ENCODE measurements at places on chromosomes 1 and 21.

- no peak for DNase-seq
Measured at GRCh38 chr1:175433532-175434282, 241.1 kb upstream of the KIAA0040 start.

- DNase-seq = no peak
Measured at GRCh38 chr1:116415699-116416533, 42.9 kb downstream of the ATP1A1 start.

- no peak for DNase-seq
Measured at GRCh38 chr1:230124186-230125128, 57.4 kb downstream of the GALNT2 start.

DNA sequence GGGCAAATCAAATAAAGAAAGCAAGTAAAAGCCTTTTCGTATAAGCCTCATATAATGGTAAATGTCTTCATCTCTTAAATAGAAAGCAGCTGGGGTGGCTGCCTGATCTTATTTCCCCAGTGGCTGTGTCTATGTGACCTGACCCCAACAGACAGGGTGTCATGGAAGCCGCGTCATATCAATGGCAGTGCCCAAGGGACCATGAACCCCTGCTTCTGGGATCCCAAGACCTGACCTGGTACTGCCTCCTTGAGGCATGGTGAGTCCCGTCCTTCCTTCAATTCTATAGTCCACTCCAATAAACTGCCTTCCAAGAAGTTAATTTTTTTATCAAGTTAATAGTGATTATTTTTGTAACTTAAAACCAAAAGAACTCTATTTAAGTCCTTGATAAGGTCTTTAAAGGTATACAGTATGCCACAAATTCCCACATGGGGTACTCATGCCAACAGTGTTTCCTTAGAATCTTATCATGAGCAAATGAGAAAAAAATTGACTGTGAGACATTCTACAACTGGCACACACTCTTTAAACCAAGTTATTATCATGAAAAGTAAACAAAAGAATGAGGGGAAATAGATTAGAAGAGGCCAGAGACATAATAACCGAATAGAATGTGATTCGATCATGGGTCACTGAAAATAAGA lies 104.6 kb downstream of the ADSS2 start:
- DNase-seq = no peak

- no peak for DNase-seq
Measured at GRCh38 chr1:155990005-155990739, 11.8 kb upstream of the ARHGEF2 start.

DNA sequence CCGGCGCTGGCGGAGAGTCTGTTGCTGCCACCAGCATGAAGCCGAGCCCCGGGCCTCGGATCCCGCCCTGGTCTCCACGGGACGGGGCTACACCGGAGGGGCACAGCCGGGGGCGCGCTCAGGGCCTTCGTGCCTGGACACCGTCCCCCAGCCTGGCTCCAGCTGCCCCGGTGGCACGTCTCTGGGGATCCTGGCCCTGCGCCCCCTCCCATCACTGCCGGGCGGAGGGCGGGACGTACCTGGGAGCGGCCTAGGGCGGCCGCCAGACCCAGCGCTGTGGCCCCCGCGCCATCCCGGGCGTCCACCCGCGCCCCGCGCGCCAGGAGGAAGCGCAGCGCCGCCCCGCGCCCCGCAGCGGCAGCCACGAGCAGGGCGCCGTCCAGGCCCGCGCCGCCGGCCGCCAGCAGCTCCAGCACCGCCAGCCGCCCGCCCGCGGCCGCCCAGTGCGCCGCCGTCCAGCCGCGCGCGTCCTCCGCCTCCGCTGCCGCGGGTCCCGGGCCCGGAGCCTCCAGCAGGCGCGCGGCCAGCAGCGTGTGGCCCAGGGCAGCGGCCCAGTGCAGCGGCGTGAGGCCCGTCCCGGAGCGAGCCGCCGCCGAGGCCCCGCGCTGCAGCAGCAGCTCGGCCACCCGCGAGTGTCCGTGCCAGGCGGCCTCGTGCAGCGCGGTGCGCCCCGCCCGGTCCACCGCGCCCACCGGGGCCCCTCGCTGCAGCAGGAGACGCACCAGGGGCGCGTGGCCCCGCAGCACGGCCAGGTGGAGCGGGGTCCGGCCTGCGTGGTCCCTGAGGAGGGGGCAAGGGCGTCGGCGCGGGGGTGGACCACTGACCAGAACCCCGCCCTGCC lies 1.0 kb downstream of the ANKRD65 start:
- DNase-seq = no peak

DNA sequence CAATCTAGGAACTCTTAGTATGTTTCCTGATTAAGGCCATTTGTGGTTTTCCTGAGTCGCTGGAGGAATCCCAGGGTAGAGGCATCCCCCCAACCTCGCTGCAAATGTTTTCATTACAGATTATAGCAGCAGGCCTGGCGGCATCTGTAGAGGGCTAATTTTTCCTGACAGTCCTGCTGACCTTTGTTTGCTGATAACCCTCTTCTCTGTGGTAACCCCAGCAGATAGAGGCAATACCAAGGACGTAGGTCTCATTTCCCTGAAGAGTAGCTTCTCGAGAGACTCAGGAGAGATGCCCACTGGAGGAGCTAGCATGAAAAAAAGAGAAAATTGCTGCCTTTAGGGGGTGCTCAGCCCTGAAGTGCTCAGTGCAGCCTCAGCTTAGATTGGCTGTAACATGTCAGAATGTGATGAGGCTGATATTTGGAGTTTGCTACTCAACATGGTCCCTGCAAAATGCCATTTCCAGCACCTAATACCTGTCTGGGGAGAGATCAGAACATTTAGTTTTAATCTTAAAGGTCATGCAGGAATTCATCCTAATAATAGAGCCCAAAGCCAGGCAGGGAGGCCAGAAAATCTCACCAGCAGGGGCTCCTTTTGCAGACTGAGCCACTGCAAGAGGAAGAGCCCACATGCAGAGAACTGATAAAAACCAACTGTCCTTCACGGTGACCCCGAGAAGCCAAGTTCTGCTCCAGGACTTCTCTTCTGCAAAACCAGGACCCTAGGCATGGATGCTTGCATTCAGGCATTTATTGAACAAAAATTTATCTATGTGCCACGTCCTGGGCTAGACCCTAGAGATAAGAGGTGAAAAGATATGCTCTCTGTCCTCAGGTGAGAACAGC lies 184.5 kb downstream of the KAZN start:
- DNase-seq = no peak

GRCh38 chr1:223033658-223034057 lies 109.4 kb downstream of the TLR5 start:
- no peak for DNase-seq
